ENCODE measurements at places on chromosomes 3 and 15. TPM values are rescaled to one million over a fixed set of nuclear protein-coding genes. Genes with fewer than 3 reads are reported as not detected.

- DNase-seq = no peak
These were observed 567.6 kb upstream of the ARPP21 start for GRCh38 chr3:35071772-35072171.

GRCh38 chr3:127720161-127720823 is 47.5 kb downstream of the ABTB1 start:
- no peak for DNase-seq

GRCh38 chr3:126155280-126155640 is 25.1 kb downstream of the ALDH1L1 start:
- DNase-seq = no peak

GRCh38 chr15:39188314-39188713 is 392.6 kb upstream of the THBS1 start:
- DNase-seq = peak; percentile 56

DNA sequence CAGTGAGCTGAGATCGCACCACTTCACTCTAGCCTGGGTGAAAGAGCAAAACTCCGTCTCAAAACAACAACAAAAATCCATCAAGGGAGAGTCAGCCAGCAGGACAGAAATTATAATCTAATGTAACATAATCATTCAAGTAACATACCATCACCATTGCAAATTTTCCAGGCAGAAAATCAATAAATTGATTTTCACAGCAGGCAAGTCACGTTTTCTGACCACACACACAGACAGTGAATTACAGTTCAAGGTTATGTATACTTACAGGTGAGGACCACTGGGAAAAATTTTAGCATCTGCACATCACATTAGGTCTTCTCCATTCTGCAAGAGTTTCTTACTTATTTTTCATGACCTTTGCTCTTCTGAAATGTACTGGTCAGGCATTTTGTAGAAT is 29.9 kb upstream of the NPAP1 start:
- DNase-seq = no peak

Gene AQR
- 19.0 TPM for polyA plus RNA-seq

Gene MNS1
- 9.3 TPM for polyA plus RNA-seq

Gene AVEN
- 17.6 TPM for polyA plus RNA-seq

Gene GREM1
- 5.5 TPM for polyA plus RNA-seq

Gene ROBO1
- polyA plus RNA-seq = 30.6 TPM

Gene MASP1
- polyA plus RNA-seq = 8.1 TPM

Gene TMEM108
- polyA plus RNA-seq = 17.1 TPM
